ENCODE measurements at places on chromosomes 11 and 22.

DNA sequence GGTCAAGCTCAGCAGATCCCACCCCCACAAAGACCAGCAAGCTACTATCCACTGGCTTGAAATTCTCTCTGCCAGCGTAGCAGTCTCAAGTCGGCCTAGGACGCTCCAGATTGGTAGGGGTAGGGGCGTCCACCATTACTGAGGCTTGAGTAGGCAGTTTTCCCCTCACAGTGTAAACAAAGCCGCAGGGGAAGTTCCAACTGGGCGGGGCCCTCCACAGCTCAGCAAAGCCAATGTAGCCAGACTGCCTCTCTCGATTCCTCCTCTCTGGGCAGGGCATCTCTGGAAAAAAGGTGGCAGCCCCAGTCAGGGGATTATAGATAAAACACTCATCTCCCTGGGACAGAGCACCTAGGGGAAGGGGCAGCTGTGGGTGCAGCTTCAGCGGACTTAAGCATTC is 1064.9 kb upstream of the TENM4 start:
- DNase-seq: no peak

DNA sequence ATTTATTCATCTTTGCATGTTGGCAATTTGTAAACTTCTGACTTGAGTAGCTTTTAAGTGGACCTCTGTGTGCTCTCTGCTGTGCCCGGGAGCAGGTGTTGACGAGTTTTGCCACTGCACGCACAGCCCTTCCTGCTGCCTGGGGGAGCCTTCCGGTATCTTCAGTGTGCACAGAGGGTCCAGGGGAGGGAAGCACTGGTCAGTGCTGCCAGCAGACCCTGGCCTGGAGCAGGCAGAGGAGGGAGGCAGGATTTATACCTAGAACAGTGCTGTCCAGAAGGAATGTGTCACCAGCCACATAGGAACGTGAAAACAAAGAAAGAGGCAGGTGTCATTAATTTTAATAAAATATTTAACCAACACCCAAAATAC is 403.6 kb downstream of the TBC1D22A start:
- DNase-seq: no peak

GRCh38 chr22:39388261-39389011 is 11.1 kb upstream of the TAB1 start:
- peak; percentile 42 for DNase-seq

DNA sequence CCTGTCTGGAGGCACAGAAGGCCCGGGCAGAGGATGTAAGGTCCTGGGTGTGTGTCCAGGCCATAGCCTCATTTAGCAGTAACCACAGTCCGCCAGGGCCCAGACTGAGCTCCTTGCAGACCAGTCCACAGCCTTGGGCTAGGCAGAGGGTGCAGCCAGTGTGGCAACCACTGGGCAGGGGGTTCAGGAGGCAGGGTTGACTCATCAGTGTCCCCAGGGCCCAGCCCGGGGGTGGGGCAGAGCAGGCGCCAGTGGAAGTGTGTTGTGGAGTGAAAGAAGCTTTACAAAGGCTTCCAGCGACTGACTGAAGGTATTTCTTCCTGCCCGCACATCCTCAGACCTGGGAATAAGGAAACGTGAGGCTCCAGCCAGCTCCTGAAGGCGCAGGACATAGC is 27.7 kb upstream of the WNT11 start:
- no peak for DNase-seq

DNA sequence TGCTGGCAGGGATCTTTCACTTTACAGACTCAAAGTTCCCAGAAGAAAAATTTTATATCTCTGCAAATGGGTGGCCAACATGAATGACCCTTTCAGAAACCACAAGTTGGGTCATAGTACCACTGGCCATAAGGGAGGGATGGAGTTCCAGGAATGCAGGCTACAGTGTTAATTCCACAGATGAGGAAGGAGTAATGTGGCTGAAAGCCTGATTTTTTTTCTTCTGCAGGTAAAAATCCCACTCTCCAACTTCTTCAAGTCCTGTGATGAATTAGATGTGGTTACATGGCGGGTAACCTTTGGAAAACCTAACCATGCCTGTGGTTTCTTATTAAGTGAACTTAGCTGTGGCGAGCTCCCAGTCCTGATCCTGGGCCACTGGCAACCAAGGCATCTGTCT is 103.2 kb downstream of the SLC1A2 start:
- DNase-seq: no peak

DNA sequence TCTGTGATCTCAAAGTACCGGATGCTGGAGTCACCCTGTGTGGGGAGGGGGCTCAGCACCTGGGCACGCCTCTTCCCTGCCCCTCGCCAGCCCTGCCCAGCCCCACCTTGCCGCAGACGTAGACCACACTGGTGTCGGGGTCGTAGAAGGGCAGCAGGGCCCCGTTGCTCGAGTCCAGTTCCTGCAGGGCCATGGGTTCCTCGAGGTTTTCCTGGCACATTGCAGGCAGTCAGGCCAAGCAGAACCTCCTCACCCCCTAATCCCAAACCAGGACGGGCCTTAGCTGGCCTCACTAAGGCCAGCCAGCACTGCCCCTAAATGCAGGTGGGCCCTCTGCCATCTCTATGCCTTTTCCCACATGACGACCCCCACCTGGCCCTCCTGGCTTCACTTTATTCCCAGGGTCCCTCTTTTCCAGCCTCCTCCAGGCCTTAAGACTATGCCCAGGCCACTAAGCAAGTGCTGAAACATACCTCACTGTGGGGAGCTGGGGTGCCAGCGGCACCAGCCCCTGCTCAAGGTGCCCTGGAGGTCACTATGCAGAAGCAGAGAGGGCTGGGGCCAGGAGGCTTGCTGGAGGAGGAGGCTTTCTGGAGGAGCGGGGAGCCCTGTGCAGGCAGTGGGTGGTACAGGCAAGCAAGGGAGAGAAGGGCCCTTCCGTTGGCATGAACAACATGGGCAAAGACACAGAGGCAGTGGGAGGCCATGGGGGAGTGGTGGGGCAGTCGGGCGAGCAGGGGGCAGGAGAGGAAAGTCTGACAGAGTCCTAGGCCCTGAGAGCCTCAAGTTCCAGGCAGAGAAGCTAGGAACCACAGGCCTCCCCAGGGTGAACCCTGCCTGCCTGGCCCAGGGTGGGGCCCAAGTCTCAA is 2.8 kb downstream of the CORO1B start:
- DNase-seq: no peak

GRCh38 chr11:26527685-26528084 is 44.4 kb downstream of the MUC15 start:
- DNase-seq: no peak

GRCh38 chr11:35098855-35099254 is 40.1 kb upstream of the CD44 start:
- DNase-seq: no peak

GRCh38 chr22:26679003-26679629 is 21.7 kb downstream of the MIAT start:
- peak; percentile 13 for DNase-seq

DNA sequence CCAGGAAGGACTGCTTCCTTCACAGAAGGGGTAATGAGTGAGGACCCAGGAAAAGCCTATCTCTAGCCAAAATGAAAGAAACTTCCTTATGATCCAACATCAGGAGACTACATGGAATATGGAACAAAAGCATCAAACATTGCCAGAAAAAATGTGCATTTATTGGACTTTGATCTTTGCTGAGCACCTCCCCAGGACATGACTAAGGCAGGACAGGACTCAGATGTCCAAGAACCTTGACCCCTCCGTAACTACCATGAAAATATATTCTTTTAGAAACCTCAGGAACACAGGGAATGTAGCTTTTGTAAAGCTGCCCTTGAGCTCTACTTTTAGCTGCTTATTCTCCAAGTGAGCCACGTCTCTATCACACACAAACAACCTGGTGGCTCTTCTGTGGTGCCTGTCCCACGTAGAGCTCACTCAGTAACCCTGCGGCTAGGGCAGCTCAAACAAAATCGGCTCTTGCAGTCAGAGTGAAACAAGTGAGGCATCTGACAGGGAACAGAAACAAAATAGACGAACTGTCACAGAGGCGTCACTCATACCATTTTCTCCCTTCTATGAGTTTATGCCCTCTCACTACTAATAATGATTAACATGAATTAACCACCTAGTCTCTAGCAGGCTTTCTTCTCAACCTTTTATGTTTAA is 471.5 kb upstream of the API5 start:
- no peak for DNase-seq

GRCh38 chr22:48432781-48433518 is 1394.7 kb downstream of the BRD1 start:
- DNase-seq: no peak

- no peak for DNase-seq
Observed at GRCh38 chr11:116849486-116849885, 12.1 kb upstream of the APOA1 start.

DNA sequence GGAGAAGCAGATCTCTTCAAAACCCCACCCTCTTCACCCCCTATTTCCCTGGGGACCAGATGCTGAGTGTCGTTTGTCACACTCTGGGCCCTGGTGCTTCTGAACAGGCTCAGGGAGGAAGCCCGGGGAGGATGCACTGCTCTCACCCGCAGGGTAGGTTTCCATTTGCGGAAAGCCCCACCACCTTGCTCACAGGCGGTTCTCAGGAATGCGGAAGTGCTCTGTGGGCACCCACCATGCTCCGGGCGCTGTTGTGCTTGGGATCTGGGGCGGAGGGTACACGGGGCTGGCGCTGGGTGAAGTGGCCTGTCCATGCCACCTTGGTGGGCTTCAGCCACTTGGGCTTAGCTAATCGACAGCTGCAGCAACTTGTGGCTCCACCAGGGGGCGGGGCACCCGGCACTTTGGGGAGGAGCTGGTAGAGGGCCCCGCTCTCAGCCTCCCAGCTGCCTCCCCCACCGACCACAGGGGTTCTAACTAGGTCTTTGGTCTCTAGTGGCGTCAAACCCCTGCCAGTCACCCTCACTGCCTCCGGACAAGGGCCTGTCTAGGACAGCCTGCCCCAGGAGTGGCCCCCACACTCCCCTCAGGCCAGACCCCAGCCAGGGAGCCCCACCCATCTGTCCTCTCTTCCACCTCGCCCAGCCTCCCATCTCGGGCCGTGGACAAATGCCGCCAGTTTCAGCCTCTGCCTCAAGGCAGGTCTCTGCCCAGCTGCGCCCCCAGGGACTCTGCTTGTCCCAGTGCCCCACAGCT is 7.4 kb downstream of the NDUFV1 start:
- DNase-seq: peak; percentile 77

DNA sequence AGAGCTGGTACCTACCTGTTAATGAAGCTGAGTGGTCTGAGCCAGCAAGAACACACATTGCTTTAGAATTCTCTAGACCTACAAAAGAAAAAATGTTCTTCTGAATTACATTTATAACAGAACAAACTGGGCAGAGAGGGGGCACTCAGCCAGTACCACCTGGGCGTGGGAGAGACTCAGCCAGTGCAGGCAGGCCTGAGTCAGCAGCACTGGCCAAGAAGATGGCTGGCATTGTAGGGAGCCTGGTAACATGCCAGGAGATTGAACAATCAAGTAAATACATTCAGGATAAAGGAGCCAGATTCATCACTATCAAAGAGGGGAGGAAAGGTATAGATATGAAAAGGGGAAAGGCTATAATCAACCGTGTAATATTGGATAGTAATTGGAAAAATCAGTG is 19.9 kb downstream of the SERGEF start:
- no peak for DNase-seq

- no peak for DNase-seq
Observed at GRCh38 chr11:124339396-124340141, 19.6 kb upstream of the OR8D2 start.

GRCh38 chr11:112437096-112437495 is 176.4 kb upstream of the PLET1 start:
- no peak for DNase-seq

- no peak for DNase-seq
Observed at GRCh38 chr11:74248469-74248868, 63.0 kb downstream of the P4HA3 start.

GRCh38 chr11:75328426-75329277 is 22.8 kb downstream of the ARRB1 start:
- no peak for DNase-seq

- no peak for DNase-seq
Observed at GRCh38 chr11:117520201-117520600, 192.5 kb downstream of the CEP164 start.

DNA sequence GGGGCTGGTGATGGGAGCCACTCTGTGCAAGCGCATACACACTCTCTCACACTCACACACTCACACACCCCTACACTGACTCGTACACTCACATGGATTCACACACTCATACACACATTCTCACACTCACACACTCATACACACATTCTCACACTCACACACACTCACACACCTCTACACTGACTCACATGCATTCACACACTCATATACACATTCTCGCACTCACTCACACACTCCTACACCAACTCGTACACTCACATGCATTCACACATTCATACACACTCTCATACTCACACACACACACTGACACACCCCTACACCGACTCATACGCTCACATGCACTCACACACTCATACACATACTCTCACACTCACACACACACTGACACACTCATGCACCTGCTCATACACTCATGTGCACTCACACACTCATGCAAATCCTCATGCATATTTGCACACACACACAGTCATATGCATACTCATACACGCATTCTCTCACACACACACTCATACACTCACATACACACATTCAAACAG is 5.1 kb downstream of the KRTAP5-11 start:
- no peak for DNase-seq

DNA sequence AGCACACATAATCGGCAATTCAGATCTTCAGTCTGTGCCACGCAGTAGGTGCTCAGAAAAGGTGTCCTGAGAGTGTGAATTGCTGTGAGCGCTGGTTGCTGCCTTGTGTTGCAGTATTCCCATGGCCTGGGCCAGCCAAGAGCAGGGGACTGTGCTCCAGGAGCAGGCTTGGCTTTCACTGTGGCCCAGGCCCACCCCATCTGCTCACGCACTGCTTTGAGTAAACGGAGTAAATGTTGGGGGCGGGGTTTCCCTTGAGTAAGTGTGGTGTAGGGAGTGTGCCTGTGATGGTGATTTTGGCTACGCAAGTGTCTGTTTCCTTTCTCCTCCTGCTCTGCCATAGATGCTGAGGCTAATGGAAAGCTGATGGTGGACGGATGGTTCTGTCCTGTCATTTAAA is 2.3 kb downstream of the CTTN start:
- no peak for DNase-seq

GRCh38 chr11:235609-235996 is 539 bp downstream of the SIRT3 start:
- DNase-seq: no peak

GRCh38 chr22:30044369-30044768 is 35.9 kb upstream of the HORMAD2 start:
- DNase-seq: no peak

DNA sequence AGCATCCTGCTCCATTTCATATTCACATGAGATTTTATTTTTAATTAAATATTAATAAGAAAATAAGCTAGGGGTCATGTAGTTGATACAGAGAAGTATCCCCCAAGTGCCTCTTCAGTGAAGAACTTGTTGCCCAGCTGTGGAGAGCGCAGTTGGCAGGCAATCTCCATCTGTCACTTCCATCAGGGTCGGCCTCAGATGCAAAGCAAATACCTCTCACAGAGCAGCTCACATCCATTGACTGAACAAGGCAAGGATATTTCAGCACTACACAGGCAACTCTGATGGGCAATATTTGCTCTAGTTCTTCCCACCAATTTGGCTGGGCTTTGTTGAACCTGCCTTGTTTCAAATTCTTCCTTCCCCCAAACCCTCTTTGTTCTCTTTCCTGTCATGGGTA is 129.4 kb downstream of the NOX4 start:
- no peak for DNase-seq

- DNase-seq: no peak
Observed at GRCh38 chr11:116641561-116642045, 131.2 kb downstream of the BUD13 start.
